ENCODE measurements at places on chromosomes 6 and 20.

GRCh38 chr6:29925727-29926412, 16.5 kb upstream of the HLA-A start:
- DNase-seq, result no peak

DNA sequence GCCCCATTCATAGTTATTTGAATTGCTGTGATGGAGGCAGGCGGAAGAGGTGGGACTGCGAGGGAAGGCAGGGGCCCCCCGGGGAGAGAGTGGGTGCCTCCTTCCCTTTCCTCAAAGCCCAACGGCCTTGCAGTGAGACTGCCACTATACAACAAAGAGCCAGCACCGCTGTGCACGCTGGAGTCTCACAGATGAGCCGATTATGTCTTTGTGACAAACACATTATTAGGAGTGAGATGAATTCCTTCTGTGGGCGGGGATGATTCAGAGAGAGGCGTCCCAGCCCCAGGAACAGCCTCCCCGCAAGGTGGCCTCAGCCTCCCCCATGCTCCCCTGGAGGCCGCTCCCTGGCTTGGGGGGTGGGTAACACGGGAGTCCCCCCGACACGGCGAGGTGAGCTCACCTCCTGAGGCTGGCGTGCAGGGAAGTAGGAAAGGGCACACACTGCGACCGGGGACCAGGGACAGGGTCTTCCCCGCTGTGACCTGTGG, 26.7 kb downstream of the NTSR1 start:
- DNase-seq, result no peak

DNA sequence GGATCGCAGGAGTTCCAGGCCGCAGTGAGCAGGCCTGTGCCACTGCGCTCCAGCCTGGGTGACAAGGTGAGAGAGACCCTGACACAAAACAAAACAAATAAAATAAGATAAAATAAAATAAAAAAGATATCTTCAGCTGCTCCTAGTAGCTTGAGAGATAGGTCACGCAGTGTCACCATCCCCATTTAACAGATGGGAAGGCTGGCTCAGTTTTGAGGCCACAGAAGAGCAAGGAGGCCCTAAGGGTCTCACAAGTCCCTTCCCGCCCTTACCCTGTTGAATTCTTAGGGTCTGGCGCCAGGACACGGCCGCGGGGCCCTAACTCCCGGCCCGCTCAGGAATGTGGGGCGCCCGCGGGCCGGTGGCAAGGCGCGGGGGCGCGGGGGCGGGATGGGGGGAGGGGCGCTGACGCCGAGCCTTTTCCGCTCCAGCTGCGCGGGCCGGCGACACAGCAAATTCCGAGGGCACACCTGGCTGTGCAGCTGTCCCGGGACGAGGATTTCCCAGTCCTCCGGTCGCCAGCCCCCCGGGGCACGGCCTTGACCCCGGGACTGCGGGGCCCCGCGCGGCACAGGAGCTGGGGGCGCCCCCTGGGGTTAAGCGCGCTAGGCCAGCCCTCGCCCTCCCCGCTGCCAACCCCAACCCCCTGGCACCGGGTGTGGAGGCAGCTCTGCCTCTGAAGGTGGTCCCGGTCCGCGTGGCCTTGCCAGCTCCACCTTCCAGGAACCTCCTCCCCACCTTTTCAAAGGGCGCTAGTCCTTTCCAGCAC, 10.3 kb upstream of the R3HDML start:
- no peak for DNase-seq

DNA sequence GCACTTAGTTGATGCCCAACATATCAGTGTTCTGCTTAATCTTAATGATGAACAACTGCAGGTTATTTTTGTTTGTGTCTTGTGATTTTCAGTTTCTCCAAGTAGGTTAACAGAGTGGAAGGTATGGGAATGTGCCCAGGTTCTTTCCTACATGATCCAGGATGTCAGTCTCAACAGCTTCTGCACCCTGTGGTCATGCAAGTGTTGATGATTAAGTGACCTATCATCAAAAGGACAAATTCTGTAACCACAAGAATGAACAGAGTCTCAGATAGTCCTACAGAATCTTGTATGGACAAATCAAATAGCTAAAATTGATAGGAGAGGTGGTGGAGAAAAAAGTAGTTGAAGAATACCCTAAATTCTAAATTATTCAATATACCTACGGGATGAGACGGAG, 26.1 kb downstream of the MAN1A1 start:
- no peak for DNase-seq

DNA sequence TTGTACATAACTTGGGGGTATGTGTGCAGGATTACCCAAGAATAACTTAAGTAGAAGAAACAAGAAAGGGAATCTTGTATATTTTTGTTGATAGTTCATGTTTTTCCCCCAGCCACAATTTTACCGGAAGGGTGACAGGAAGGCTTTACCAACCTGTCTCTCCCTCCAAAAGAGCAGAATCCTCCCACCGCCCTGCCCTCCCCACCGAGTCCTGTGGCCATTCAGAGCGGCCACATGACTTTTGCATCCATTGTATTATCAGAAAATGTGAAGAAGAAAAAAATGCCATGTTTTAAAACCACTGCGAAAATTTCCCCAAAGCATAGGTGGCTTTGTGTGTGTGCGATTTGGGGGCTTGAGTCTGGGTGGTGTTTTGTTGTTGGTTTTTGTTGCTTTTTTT, 22.0 kb downstream of the PRDM1 start:
- DNase-seq, result no peak

DNA sequence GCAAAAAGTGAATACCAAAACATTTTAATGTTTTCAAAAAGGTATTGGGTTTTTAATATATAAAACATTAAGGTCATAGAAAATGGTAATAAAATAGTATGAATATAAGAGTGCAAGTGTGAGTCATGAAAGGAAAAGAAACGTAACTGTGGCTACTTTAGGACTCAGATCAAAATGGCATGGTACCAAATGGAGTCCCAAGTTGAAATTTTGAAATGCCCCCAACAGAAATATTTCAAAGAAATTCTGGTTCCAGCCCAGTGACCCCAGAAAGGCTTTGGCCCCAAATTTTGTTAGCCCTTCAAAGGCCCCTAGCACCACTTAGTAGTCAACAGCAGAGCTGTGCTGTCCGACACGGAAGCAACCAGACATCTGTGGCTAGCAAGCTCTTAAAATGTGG, 6.0 kb downstream of the COL12A1 start:
- no peak for DNase-seq

DNA sequence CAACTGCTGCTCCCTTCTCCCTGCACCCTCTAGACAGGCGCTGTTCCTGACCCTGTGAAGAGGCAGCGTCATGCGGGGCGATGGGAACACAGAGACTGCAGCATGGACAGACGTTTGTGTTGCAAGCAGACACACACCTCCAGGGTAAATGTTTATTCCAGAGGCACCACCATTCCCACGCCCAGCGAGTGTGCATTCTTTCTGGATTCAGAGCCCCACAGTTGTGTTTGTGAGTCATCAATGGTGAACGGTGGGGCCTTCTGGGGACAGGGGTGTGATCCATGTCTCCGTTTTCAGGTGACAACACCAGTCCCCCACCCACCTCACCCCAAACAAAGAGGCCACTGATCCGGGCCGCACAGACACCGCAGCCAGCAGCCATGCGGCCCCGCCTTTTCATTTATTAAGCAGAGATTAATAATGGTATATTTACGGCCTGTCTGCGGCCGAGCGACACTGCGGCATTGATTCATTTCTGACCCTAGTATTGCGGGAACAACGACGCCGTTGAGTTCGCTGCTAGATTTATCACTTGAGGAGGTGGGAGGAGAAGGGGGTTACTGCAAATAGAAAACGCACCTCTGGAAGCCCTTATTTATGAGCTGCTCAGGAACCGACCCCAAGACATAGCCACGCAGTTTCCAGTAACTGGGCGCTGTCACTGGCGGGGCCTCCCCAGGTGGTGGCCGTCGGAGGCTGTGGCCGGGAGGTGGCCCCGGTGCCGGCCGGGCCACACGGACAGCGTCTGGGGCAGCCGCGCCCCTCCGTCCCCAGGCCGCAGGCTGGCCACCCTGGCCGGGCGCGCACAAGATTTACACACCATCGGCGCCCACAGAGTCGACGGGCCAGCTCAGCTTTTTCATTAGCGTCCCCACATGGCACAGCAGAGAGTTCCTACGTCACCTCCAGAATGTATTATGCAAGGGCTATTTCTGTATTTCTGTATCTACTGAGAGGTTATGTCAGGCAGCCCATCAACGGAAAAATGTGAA, 367.6 kb downstream of the THBS2 start:
- DNase-seq, result no peak

GRCh38 chr6:32666420-32667300, at the start of gene HLA-DQB1:
Gene HLA-DQB1, minus strand, starts transcription at chr6:32666657. Its CDS starts 50 bp downstream, at chr6:32666607.
- peak; percentile 44 for DNase-seq

DNA sequence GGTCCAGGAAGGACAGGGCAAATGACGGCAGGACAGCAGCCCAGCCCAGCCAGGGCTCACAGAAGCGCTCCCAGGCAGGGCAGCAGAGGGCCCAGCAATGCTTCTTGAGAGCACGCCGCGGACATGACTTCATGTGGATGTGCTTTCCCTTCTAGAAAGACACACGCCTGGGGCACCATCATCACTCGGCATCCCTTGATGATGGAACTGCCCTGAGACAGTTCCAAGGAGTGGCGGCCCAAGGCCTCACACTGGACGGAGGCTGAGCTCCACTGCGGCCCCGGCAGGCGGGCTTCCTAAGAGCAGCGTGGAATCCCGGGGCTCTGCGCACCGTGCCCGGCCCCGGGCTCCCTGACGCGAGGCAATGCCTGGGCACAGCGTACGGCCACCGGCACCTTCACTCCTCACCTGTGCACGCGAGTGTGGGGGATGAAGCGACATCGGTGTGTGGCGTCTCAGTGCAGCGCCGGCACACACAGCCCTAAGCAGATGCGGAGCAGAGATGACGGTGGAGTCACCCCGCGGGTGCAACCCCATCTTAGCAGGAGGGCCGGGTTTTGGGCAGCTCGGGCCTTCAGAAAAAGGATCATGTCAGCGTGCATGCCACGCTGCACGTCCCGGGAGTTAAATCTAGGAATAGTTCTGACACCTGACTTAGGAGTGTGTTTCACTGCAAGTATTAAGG, 86.6 kb downstream of the THBS2 start:
- no peak for DNase-seq

- no peak for DNase-seq
Observed at GRCh38 chr6:114997813-114998292, 655.0 kb upstream of the HS3ST5 start.

DNA sequence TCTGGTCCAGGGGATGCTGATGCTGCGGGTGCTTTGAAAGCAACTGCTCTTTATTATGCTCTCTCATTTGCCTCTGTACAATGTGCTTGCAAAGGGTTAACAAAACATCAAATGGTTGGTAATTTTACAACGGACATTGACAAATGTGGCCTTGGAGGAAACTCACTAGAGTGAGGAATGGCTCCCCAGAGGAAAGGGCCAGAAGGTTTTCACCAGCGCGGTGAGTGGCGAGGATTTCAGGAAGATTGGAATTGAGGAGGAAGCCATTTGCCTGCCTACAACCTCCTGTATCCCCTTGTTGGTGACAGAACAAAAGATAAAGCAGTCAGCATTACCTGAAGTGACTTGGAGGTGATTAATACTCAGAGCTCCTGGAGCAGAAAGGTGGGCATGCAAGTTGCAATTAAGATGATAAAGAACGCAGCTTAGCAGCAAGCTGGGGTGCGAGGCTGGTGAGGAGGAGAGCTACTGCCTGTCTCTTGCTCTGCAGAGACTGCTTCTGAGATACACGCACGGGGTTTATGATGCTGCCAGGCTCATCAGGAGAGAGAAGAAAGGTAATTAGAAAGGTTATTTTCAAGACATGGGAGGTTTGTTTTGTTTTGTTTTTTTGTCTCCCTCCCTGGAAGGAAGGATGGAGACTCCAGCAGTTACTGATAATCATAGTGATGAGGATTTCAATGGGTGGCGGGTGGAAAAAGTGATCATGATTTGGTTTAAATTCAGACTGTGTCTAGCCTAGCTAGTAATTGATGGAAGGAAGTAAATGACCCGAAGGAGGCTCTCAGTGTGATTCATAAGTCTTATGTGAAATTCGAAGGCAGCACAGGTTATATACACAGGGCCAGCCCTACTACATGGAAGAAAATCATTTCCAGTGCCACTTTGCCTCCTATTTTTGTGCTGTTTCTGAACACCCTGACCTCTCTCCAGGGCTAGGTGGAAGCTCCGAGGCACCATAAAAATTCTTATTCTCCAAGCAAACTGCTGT, 141.6 kb upstream of the DTNBP1 start:
- no peak for DNase-seq

GRCh38 chr6:135331002-135331401, 149.9 kb downstream of the MYB start:
- DNase-seq, result no peak

GRCh38 chr6:153108315-153108714, 22.8 kb downstream of the RGS17 start:
- no peak for DNase-seq

DNA sequence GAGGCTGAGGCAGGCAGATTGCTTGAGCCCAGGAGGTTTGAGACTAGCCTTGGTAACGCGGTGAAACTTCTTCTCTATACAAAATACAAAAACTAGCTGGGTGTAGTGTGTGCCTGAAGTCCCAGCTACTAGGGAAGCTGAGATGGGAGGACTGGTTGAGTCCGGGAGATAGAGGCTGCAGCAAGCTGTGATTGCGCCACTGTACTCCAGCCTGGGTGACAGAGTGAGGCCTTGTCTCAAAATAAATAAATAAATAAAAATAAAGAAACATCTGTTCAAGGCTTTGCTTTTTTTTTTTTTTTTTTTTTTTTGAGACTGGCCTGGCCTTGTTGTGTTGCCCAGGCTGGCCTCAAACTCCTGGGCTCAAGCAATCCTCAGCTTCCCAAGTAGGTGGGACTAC, 23.7 kb upstream of the SLC23A2 start:
- no peak for DNase-seq

DNA sequence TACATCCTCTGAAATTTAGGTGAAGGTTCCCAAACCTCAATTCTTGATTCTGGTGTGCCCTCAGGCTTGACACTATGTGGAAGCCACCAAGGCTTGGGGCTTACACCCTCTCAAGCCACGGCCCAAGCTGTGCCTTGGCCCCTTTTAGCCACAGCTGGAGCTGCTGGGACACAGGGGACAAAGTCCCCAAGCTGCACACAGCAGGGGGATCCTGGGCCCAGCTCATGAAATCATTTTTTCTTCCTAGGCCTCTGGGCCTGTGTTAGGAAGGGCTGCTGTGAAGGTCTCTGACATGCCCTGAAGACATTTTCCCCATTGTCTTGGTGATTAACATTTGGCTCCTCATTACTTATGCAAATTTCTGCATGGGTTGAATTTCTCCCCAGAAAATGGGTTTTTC, 37.3 kb upstream of the BACH2 start:
- DNase-seq, result no peak

- DNase-seq, result no peak
Observed at GRCh38 chr6:139446138-139446715, 71.8 kb upstream of the CITED2 start.

DNA sequence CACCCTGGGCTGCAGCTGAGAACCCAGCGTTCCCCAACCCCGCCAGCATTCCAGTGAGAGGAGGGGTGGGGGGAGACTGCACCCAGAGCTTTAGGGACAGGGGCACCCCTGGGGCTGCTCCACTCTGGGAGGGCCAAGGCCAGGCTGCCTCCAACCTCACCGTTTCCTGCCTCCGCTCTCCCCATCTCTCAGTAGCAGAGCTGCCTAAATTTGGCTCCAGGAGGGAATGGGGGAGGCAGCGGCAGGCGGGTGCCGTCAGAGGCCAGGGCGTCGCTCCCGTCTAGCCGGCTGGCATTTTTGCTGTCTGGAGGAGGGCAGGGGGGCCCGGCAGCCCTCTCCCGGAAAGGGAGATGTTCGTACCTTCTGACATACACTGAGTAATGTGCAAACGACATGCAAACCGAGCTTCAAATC, 46.6 kb downstream of the NOL4L start:
- DNase-seq, result no peak

Measured in dermis microvascular lymphatic vessel endothelial cell (primary cell).